ENCODE measurements at places on chromosomes 12 and 14.

- DNase-seq, result no peak
Observed at GRCh38 chr12:57460841-57461275, 1.3 kb downstream of the GLI1 start.

DNA sequence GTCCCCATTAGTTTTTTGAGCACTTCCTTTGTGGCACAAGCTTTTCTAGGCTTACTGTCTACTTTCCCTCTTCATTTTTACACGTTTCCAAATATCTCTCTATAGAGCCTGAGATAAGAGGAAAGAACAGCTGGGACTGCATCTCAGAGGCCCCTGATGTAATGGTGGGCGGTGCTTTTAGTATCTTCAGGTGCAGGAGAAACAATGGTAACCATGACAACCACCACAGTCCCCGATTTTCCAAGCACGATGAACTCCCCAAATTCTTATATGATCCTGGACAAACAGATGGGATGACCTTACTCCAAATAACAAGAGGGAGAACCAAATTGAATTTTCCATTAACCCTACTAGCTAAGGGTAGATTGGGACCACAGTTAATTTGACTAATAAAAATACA is 103.3 kb downstream of the AEBP2 start:
- DNase-seq, result no peak

GRCh38 chr14:70576891-70577290 is 23.6 kb downstream of the MED6 start:
- no peak for DNase-seq

GRCh38 chr12:58143498-58143995 is 202.2 kb downstream of the ATP23 start:
- no peak for DNase-seq

- no peak for DNase-seq
Observed at GRCh38 chr12:93908264-93908663, 231.1 kb downstream of the CRADD start.

DNA sequence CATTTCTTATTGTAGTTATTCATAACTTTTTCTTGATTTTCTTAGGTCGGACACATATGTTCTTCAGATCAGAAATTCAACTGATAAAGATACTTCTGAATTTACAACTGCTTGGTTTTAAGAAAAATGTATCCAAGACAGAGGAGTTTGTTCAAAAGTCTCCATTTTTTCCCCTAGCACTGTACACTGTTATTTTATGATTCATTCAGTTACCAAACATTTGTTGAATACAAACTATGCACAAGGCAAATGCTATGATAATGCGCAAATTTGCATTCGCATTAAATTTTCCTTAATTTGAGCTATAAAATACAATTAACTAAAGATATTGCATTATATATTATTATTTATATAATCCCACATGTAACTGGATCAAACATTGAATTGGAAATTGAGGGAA is 10.1 kb upstream of the PLEKHA5 start:
- DNase-seq, result no peak

DNA sequence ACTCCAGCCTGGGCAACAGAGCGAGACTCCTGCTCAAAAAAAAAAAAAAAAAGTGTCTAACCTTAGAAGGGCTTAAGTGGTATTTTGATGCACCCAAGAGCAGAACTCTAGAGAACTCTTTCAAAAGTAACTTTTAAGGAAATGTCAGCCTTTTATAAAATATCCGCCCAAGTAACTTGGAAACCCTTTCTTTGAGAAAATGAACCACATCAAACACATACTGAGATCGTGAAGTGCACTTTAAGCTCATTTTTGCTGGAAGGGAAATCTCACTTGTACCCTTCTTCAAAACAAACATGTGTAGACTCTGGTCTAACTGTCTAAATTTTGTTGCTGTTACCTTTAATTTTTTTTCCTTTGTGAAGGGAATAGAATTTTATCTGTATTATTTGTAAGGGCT is 5.5 kb downstream of the C12orf56 start:
- no peak for DNase-seq

GRCh38 chr12:73221836-73222235 is 949.7 kb downstream of the TRHDE start:
- no peak for DNase-seq

DNA sequence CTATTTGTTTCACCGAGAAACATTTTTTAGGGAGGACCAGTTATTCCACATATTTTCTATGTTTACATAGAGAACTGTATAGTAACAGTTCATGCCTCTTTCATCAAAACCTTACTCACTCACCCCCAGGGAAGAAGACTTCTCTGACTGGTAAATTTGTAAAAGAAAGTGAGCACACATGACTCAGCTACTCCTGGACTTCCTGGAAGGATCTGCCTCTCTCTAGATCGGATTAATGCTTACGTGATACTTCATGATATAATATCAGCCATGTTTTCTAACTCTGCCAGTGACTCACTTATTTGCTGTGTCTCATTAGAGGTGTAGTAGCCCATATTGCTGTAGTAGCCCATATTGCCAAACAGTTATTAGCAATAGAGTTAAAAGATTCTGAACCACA is 494.3 kb upstream of the ATXN7L3B start:
- no peak for DNase-seq

- no peak for DNase-seq
Observed at GRCh38 chr14:70890826-70891659, 16.2 kb upstream of the PCNX1 start.

DNA sequence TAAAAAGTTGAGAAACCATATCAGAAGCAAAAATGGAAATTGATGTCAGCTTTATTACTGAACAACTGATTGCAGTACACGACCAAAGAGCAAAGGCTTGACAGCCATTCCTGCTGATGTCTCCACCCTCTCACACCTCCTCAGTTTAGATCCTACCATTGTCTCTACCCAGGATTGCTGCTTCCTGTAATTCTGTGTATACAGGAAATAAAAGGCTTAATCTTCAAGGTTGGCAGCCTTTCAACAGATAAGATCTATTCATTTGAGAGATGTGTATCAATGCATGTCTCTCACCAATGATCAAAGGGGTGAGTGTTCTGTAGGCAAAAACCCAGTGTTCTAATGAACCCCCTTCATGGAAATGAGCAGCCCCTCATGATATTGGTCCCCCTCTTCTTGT is 27.0 kb downstream of the SLCO1C1 start:
- no peak for DNase-seq

DNA sequence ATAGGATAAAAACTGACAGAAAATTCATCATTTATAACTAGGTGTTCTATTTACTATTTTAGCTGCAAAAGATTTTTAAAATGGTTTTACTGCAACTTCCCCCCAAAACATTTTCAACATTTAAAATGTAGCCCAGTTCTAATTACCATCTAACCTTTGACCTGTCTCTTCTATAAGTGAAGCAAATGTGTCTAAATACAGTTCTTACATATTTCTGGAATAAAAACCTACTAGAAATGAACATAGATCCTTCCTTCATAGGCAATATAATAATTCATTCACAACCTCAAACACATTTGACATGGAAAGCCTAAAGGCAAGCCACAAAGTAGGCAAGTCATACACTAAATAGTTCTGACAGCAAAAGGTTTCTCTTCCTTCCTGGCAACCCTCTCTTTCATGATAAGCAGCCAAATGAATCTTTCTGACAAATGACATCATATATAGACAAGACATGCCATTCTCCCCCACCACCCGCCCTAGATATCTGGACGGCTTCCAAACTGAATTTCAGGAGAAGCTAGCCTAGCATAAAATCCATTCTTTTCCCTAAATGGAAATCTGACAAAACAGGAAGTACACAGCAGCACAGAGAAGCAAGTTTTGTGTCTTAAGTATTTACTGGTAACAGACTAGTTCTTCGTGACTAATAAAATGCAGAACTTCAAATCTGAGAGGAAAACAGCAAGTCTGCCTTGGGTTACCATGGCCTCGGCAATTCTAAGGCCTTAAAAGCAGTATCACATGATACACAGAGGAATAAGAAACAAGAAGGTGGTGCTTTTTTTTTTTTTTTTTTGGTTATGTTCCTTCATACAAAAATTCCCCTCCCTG is 17.2 kb upstream of the ARID4A start:
- DNase-seq, result no peak

- no peak for DNase-seq
Observed at GRCh38 chr12:55663391-55663790, 26.7 kb downstream of the OR10P1 start.

DNA sequence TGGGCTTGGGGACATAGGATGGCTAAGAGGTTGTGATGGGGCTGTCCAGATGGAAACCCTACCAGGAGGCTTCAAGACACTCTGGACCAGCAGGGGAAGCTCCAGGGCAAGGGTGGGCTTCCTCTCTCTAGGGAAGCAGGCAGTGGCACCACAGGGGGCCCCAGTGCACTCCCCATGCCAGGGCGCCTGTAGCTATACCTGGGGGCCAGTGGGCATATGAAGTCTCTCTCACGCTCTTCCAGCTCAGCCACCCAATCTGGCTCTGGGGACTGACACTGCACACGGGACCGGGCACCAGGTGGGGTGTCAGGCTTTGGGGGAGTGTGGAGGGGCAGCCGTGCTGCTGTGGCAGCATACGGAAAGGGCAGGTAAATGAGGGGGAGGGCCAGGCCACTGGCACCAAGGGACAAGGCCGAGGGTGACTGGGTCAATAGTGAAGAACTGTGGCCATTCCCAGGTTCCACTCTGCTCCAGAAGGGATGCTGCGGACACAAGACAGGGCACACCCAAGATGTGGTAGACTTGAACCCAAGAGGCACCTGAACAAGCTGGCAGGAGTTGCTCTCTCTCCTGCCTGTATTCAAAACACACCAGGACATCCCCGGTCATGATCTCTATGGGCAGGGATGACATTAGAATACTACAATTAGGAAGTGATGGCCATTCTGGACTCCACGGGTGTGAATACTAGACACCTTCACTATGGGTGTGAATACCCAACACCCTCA is 27.5 kb downstream of the RFLNA start:
- no peak for DNase-seq

DNA sequence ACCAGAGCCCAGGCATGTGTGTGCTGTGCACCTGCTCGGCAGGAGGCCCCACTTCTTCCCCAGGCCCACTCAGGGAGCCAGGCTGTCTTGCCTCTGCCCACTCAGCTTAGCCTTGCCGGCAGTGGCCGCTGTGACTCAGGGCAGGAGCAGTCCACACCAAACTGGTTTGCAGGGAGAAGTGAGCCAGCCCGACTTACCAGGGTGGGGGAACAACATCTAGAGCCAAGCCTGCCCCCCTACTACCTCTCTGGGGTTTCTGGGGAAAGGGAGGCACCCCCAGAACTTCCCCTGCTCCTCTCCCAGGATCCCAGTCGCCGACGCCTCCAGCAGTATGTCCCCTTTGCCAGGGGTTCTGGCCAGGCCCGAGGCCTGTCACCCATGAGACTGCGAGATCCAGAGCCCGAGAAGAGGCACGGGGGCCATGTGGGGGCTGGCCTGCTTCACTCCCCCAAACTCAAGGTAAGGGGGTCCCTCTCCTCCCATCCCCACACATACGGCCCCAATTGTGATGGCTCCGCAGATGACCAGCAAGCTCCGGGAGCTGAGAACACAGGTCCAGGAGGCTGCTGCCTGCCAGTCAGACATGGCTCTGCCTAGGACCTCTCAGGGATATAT is 3.0 kb downstream of the PLEKHG6 start:
- no peak for DNase-seq

DNA sequence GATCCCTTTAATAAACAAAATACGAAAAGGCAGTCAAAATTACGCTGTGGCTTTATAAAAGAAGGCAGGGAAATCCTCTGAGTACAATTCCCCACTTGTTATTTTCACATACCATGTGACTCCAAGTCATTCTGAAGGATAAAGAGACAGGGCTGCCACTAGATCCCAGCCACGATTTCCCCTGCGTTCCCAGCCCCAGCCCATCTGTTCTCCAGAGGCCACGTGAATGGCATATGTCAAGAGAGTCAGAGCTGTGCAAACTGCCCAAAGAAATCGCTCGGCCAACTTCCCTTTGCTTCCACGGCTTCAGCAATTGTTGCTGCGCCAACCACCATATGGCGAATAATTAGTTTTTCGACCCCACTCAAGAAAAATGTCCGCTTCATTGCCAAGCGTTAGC is 161.3 kb downstream of the C12orf42 start:
- DNase-seq, result no peak

- DNase-seq, result no peak
Observed at GRCh38 chr14:56004786-56005185, 113.4 kb upstream of the PELI2 start.

- peak; percentile 53 for DNase-seq
Observed at GRCh38 chr14:75577729-75578101, 705 bp upstream of the FLVCR2 start.

DNA sequence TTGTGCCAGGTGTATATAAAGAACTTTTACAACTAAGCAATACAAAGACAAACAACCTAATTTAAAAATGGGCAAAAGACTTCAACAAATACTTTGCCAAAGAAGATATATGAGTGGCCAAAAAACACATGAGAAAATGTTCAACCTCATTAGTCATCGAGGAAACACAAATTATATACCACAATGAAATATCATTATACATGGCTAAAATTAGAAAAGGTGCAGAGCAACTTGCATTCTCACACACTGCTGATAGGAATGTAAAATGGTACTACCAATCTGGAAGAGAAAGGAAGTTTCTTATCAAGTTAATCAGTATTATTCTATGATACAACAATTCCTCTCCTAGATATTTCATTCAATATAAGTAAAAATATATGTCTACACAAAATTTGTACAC is 131.6 kb upstream of the FRMD6 start:
- DNase-seq, result no peak

GRCh38 chr14:26598081-26598671 is 343 bp upstream of the NOVA1 start:
- DNase-seq, result no peak

DNA sequence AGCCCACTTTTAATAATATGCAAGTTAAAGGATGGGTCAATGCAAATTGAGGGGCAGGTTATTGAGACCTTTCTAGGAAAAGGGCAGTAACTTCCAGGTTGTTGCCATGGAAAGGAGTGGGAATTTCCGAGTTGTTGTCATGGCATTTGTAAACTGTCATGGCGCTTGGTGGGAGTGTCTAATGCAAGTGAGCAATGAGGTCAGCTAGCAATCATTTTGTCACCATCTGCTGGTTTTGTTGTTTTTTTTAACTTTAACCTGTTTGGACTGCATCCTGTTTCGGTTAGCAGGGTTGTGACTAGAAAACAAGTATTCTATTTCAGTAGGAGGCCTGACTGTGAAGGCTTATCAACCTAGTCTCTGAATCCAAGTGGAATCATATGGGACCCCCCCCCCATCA is 85.8 kb upstream of the TSPAN11 start:
- DNase-seq, result no peak

DNA sequence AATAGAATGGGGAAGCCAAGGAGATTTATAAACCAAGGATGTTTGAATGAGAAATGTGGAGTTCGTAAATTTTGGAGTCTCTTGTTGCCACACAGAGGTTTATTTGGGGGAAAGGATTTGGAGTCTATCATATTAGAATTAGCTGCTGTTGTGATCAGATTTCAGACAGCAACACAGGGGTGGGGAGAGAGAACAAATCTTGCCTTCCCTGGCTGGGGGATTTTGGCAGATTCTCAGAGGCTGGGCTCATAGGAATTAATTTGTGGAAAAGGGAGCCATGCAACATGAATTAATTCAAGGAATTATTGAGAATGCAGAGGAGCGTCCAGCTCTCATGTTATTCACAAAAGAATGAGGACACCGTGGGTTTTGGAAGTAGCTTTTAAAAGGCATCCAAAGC is 73.9 kb upstream of the PRMT8 start:
- DNase-seq, result no peak
